Stimulated activated CD8-positive, alpha-beta memory T cell treated with anti-CD3 and anti-CD28 coated beads, Interleukin-15, amount 100 ng/mL, for 4 hours (primary cell): ENCODE measurements at places on chromosomes 7 and 10.

DNA sequence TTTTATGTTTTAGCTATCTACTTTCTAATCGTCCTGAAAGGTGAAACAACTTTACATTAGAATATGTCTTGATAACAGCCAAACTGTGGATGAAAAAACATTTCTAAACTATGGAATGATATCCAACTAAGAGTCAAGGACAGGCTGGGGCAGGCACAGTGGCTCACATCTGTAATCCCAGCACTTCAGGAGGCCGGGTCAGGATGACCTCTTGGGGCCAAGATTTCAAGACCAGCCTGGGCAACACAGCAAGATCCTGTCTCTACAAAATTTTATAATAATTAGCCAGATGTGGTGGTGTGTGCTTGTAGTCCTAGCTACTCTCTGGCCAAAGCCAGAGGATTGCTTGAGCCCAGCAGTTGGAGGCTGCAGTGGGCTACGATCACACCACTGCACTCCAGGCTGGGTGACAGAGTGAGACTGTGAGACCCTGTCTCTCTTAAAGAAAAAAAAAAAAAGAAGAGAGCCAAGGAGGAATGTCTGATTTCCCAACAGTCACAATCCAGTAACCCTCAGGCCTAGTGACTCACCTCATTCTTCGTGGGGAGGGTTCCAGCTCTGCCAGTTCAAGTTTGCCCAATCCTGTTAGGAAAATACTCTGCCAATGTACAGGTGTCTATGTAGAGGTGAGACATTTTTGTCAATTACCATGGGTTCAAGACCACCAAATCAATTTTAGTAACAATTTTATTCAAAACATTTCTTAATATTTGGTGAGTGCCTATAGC lies 14.6 kb upstream of the FZD1 start:
- no peak for DNase-seq

GRCh38 chr10:97791824-97792721 lies 20.3 kb upstream of the SFRP5 start:
- DNase-seq, result peak; percentile 46

- DNase-seq, result no peak
Observed at GRCh38 chr7:7157177-7157886, 25.0 kb upstream of the C1GALT1 start.

- no peak for DNase-seq
Observed at GRCh38 chr10:110036640-110037039, 28.9 kb downstream of the ADD3 start.

DNA sequence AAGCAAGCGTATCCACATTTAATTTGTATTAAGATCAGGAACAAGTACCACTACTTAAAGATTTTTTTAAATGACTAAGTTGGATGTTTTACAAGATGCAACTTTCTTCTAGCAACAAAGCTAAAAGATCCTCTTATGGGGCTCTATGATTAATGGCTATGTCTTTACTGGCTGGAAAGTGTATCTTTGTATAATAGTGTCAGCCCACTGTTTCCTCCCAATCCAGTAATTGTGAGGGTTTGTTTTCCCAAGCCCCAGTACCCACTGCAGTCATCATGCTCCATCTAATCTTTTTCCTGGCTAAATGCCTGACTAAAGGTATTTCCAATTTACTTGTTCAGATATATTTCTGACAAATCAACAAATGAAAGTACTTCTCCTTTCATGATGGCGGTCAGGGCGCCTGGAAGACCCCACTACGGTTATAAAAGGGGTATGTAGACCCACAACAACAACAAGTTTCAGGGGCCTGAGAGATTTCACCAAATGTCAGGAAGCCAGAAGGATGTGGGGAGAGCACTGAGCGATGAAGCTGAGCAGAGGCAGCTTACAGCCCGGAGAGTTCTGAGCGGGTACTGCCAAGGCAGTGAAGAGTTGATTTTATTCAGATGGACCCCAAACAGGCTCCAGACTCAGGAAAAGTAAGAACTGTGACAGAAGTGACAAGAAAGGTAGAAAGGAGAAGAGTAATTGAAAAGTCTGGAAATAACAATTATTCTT lies 222.6 kb upstream of the KLF14 start:
- DNase-seq, result no peak
